Gastroesophageal sphincter (tissue), 4 donors: ENCODE measurements at places on chromosomes 5 and 9. TPM values are rescaled to one million over a fixed set of nuclear protein-coding genes. Genes with fewer than 3 reads are reported as not detected.

PCDHGB2 gene
- 15.6 TPM for total RNA-seq

FOXI1 gene
- total RNA-seq: not detected

SHISAL2B gene
- total RNA-seq: not detected

TMEFF1 gene
- total RNA-seq: not detected

TEX48 gene
- not detected for total RNA-seq

- ATAC-seq: no peak
These were observed 99.1 kb upstream of the CKMT2 start for GRCh38 chr5:81134066-81134465.

DNA sequence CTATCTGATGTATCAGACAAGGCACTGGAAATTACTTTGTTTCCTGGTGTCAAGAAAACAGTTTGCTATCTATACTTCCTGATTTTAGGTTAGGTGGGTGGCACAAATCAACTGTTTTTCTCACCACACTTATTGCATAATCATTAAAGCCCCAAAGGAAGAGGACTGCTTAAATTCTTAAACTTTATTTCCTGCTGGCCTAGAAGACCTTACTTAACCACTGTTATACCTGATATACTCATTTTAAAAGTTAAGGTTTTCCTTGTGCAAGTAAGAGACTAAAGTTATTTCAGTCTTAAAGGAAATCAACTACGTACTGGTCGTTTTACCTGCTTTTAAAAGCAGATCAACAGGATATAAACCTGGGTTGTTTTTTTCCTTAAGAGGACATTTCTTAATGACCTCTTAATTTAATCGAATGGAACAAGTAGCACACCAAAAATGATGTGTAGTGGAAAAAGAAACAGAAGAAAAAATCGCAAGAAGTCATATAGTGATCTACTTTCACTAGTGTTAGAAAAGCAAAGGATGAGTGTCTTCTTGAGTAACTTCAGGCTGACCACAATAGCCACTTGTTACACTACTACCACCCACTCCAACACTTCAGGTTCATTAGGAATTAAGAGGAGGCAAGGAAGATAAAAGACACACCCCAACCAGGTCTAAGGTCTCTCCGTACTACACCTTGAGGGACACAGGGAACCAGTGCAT, 974 bp downstream of the CLINT1 start:
- peak; percentile 20 for ATAC-seq

- ATAC-seq: no peak
These were observed 31.7 kb downstream of the GLT6D1 start for GRCh38 chr9:135607401-135608293.

DNA sequence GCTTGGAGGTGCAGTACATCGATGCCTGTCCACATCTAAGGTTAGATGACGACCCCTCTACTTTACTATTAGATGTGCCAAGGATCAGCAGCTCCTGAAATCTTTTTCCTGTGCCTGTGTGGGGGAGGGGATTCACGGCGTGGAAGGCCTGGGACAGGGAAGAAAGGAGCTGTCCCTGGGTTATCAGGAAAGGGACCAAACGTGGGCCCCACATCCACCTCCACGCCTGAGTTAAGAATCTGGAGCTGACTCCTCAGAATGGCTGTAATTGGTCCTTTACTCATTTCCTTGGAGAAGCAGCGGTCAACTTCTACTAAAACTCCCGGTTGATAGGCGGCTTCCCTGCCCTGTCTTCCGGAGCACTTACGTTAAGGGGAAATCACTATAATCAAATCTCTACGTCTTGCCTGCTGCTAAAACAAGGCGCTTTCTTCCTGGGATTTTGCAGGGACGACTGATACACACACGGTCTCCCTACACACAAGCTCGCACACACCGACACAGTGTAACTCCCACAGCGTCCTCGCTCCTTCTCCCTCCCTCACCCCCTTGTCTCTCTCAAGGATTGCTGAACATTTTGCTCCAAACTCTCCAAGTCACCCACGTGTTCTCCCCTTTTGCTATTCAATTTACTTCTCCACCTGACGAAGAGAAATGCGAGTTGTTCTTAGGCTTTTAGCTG, 1.4 kb downstream of the PDE4D start:
- no peak for ATAC-seq

DNA sequence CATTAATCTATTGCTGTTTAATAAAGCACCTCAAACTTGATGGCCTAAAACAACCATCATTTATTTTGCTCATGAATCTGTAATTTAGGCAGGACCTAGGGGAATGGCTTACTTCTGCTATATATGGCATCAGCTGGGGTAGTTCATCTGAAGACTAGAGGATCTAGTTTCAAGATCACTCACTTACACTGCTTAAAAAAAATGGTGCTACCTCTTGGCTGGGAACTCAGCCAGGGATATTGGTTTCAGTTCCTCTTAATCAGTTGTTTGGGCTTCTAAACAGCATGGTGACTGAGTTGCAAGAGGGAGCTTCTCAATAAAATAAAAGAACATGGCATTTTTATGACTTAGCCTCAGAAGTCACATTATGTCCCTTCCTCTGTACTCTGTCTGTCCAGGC, 142.0 kb downstream of the FAM114A2 start:
- ATAC-seq: no peak

DNA sequence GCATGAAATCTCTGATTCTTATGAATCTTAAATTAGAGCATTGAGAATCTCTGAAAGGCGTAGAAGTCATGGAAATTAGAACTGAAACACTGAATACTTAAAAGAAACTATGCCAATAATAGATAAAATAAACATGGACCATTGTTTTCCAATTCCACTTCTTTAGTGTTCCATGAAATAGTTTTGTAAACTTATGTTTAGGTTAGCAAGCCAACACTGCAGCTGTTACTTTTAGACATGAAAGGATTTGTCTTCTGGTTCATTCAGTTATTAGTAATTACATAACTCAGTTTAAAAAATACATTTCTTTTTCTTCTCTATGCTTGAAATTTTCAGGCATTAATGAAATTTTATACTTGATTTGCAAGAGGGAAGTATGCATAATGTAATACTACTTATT, 733.4 kb upstream of the NUDT12 start:
- no peak for ATAC-seq

DNA sequence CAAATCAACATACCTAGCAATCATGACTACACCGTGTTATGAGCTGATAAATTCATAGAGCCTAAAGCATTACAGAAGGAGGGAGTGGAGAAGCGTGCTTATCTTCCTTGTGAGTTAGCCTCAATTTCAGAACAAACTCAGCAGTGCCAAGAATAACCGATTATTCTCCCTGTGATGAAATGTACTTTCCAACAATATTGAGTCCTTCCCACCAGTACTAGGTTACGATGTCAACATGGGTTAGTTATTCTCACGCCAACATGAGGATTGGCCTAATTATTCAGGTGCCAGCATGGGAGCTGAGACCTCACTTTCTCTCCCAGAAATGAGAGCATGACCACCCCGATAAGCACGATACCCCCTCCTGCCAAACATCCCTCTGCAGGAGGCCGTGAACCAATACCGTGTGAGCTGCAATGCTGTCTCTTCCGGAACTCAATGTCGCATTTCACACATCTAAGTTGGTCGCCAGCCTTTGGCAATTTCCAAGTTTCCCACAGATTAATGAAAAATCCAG, 193.7 kb downstream of the ENC1 start:
- peak; percentile 79 for ATAC-seq

DNA sequence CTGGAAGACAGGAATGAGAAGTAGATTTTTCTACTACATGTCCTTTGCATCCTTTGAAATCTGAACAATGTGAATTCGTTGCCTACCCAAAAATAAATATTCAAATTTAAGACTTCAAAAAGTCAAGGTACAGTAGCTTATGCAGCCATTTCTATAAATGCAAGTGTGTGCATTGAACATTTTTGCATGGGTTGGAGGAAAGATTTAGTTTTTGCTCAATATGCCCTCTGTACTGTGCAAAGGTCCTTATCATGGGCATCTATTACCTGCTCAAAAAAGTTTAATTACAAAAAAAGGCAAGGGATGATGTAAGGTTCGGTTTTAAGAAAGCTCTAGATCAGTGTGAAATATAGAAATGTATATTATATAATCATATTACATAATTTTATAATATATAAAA, 22.6 kb downstream of the AKNA start:
- ATAC-seq: no peak

DNA sequence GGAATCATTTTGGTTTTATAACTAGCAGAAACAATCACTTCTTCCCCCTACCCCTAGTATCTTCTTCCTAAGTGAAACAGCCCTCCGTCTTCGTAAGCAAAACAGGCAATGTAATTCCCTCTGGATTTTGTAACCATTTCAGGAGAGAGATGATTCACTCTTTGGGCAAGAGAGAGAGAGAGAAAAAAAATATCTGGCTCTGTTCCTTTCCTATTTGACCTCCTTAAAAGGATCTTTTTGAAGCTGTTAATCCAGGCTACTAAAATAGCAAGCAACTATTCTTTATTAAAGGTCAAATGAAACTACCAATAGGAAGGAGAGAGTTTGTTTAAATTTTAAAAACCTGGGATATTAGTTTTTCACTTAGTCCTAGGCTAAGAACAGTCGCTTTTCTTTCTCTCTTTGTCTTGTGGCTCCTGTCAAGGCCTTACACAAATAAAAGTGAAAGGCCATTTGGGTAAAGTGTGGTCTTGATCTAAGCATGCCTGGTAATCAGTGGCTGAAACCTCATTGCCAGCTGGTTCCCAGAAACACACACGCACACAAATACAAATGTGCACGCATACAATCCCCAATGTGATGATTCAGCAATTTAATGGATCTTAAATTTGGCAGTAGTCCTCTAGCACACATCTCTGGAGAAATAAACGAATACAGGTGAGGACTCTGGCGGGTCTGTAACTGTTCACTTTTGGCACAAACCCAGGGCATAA, 70.2 kb downstream of the PRUNE2 start:
- ATAC-seq: peak; percentile 92

GRCh38 chr5:96530901-96531300, 97.9 kb upstream of the PCSK1 start:
- no peak for ATAC-seq

- no peak for ATAC-seq
These were observed 5.3 kb downstream of the SPEF2 start for GRCh38 chr5:35622974-35623373.

DNA sequence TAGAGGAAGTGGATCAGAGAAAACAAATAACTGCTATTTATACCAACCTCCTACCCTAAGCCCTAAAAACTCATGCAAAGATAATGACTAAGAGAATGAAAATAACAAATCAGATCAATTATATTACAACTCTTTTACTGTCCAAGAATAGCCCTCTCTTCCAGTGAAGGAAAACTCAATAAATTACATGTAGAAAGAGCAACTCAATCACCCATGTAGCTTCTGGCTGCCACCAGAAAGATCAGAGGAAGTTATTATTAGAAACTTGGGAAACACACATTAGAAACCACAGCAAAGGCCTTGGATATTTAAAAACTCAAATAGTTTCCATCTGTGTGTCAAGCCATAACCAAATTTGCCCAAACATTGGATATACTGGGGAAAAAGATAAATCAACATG, 134.0 kb upstream of the TARS1 start:
- no peak for ATAC-seq

GRCh38 chr9:110317911-110318310, 19.8 kb downstream of the TXNDC8 start:
- ATAC-seq: no peak

- no peak for ATAC-seq
These were observed 64.8 kb upstream of the ADCY2 start for GRCh38 chr5:7331131-7331530.

GRCh38 chr9:123651273-123651672, 278.7 kb downstream of the DENND1A start:
- ATAC-seq: no peak

DNA sequence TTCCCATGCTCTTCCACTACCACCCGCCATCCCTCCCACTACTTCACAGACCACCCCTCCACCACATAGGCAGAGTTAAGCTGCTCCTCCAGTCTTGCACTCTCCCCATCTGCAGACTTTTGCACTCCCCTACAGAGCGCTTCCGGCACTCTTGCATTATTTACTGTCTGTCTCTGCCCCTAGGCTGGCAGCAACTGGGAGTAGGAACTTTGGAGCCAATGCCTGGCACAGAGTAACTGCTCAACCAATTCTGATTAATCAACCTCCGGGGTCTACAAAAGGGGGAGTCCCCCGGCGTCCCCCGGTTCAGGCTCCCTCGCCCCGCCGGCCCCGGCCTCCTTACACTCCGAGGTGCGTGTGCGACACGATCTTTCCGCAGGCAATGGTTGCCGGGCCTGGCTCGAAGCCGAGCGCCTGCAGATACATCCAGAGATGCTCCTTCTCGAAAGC, 498 bp downstream of the HAUS6 start:
- no peak for ATAC-seq

DNA sequence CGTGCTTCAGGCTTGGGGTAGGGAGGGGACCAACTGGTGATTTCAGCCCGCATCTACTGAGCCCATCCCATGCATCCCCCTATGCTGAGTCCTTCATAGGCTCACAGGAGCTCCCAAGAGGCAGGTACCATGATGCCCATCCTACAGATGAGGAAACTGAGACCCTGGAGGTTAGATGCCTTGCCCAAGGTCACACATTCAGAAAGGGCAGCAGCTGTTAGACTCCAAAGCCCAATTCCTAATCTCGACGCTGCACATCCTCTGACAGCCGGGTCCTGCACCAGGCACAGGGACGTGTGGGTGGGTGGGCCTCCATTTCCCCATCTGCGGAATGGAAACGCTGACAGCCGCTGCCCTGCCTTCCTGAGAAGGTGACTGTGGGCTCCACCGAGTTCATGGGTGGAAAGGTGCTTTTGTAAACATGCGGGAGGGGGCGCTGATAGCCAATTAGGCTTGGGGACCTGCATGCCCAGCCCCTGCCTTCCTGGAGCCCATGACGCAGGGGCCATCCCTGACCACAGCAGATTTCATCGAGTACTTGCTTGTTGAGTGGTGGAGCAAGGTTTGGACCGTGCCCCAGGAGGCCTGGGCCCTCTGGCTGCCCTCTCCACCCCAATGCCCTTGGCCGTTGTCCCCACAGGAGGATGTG, 2.2 kb downstream of the DNM1 start:
- no peak for ATAC-seq

DNA sequence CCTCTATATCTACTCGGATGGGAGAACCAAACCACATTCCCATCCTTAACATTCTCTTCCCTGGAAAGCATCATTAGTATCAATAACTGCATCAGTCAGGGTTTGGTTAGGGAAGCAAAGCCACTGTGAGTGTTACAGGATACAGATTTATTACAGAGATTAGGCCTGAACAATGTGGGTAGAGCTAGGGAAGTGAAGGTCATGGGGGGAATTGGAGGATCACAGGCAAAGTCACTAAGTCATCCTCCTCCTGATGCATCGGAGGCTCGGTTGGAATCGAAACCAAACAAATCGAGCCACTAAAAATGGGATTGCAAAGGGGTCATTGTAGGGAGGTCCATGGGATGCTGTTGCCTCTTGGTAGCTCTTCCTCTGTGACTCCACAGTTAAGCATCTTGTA, 61.8 kb upstream of the ZBTB43 start:
- ATAC-seq: no peak
